ENCODE measurements at places on chromosomes 4 and X.

GRCh38 chr4:22047793-22048192, 99.2 kb upstream of the KCNIP4 start:
- no peak for DNase-seq

- DNase-seq = no peak
Observed at GRCh38 chr4:172842779-172843178, 325.8 kb upstream of the GALNT7 start.

DNA sequence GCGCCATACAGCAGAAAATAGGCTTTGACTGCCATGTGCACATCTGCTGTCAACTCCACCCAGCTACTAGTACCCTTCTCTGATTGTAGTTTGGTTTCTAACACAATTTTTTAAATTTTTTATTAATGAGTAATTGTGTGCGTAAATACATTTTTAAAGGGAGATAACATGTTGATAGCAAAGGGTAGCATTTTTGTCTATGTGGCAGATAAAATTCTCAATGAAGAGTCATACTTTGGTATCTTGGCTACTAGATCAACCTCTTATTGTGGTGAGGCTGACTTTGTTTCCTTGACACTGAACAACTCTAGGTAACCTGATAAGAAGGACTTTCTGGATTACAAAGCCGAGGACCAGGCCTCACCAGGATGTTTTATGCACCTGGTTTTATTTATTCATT, 9.5 kb downstream of the ADH4 start:
- no peak for DNase-seq

DNA sequence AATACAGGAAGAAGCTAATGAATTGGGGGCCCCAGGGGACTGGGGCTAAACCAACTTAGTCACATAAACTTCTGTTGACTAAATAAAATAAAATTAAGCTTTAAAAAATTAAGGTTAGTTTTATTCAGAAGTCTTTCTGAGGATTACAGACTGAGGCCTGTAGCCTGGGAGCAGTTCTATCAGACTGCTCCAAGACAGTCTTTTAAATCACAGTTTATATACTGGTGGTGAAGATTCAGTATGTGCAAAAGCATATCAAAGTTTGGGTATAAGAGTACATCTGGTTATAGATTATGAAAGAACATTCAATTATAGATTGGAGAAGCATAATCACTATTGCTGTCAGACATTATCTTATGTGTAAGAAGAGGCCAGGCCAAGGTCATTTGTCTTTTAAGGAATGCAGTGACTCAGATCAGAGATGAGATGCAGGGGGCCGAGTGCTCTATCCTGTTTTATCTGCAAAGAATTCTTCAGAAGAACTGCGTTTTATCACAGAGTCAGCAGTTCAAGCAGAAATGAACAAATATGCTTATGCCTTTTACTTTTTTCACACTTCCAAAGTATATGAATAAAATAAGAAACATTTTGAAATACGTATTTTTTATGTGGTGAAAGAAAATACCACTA, 109.4 kb downstream of the PDHA2 start:
- DNase-seq = no peak

DNA sequence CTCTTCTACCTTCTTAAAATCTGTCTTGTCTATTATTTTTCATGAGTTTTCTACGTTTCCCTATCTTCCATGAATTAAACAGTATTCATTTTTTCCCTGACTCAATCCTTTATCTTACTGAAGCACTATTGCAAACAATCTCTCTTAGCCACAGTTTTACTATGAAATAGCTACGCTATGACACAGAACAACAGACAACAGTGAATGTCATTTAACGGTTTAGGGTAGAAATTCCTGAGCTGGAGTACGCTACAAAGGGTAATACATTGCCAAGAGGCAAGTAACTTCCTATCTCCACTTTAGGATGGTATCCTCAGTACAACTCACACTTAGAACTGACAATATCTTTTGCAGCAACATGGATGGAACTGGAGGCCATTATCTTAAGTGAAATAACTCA, 552.6 kb downstream of the INPP4B start:
- DNase-seq = no peak

GRCh38 chrX:22963196-22963595, 36.6 kb upstream of the DDX53 start:
- no peak for DNase-seq

DNA sequence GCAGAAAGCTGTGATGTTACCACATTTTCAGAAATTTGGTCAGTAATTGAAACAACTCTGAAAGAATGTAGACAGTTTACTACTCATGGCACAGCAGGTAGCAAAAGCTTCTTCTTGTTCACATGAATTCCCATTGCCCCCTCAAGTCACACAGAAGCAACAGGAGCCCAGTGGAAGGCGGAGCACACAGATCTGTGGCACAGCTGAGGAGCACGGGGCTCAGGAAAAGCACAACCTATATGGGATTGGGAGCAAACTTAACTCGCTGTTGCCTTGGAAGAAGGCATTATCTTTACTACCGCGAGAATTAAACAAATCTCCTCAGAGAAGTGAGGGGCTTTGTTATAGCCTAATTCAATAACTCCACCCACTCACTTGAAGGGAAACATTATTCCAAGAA, 358.5 kb downstream of the SPOCK3 start:
- no peak for DNase-seq

DNA sequence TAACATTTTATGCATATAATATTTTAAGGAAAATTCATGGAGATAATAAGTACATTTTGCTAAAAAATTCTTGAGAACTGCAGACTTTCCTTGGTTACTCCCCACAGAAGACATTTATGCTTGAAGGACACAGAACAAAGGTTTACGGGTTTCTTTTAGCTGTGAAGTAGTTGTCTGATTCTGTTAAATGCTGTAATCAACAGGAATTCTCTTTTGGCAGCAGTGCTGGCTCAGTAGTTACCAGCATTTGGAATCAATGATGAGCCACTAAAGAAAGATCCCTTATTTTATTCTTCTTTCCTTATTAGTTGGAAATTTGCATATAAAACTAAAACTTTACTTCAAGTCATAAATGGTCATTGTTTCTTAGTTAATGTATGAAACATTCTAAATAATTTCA, 199.3 kb upstream of the FAT4 start:
- DNase-seq = no peak

- DNase-seq = no peak
Observed at GRCh38 chr4:15562623-15563022, 92.5 kb downstream of the FBXL5 start.

DNA sequence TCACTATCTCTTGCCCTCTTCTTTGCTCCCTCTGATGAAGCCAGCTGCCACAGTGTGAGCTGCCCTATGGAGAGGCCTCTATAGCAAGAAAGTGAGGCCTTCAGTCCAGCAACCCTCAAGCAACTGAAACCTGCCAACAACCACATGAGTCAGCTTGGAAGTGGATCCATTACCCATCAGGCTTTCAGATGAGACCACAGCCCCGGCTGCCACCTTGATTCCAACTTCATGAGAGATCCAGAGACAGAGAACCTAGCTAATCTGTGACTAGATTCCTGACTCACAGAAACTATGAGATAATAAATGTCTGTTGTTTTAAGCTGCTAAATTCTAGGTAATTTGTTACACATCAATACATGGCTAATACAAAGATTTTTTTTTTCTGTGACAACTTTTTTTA, 20.4 kb upstream of the WAS start:
- no peak for DNase-seq

GRCh38 chr4:25089051-25089763, 58.5 kb upstream of the LGI2 start:
- no peak for DNase-seq

DNA sequence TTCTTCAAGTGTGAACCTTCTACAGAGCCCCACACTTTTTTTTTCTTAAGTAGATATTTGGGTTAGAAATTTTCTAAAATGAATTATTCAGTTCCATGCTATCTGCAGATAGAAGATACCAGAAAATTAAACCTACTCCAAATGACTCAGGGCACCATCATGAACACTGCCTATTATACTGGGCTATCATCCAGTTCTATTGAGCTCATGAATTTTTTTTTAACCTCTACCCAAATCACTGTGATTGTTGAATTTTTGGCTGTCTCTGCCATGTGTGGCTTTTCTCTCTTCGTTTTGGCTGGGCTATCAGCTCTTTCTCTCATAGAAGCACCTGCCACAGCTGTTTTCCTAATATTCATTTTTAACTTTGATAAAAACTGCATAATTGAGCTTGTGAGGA, 31.0 kb upstream of the SLC34A2 start:
- no peak for DNase-seq

DNA sequence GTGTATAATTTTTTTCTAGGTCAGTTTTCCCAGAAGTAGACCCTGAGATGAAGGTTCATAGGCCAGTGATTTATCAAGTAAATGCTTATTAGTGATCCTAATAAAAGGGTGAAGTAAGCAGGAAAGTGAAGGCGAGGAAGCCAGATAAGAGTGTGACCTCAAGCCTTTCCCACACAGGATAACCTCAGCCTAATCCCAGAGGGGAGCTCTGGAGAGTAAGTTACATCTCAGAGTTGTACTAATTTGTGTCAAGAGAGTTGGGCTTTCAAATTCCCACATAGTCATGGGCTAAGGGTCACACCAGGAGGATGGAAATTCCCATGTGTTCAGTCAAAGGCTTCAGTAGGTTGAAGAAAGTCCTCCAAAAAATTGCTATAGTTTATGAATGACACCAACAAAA, 191.4 kb downstream of the ADGRA3 start:
- no peak for DNase-seq

GRCh38 chrX:80572636-80573035, 152.4 kb downstream of the TENT5D start:
- no peak for DNase-seq

- DNase-seq = no peak
Observed at GRCh38 chr4:146214238-146214637, at the start of gene REELD1. REELD1 (plus strand) TSS chr4:146214538; CDS start chr4:146216953, 2,415 bp downstream.

- no peak for DNase-seq
Observed at GRCh38 chr4:8353912-8354453, 84.4 kb downstream of the HTRA3 start.

DNA sequence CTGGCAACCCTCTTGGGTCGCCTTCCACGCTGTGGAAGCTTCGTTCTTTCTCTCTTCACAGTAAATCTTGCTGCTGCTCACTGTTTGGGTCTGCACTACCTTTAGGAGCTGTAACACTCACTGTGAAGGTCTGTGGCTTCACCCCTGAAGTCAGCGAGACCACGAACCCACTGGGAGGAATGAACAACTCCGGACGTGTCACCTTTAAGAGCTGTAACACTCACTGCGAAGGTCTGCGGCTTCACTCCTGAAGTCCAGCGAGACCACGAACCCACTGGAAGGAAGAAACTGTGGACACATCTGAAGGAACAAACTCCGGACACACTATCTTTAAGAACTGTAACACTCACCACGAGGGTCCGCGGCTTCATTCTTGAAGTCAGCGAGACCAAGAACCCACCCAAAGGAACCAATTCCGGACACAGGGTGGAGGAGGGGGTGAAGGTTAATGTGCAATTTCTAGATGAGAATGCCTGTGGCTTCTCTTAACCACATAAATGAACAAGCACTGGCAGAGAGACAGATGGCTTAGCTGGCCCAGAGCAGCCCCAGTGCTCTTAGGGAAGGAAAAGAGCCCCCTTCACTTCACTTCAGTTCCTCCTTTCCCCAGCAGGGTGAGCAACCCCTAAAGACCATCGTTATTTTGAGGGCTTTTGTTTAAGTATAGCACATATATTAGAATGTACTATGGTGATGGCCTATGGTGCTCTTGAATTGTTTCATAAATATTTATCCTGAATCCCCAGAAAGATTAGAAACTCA, 73.0 kb downstream of the LUZP4 start:
- DNase-seq = peak; percentile 28

GRCh38 chrX:49042581-49043219, 457 bp downstream of the TFE3 start:
- peak; percentile 6 for DNase-seq

Data from GM12865 (cell line).